ENCODE measurements at places on chromosomes 7 and 10.
A peak's percentile ranks its signal among the peaks of the same experiment; 100 is the strongest.

DNA sequence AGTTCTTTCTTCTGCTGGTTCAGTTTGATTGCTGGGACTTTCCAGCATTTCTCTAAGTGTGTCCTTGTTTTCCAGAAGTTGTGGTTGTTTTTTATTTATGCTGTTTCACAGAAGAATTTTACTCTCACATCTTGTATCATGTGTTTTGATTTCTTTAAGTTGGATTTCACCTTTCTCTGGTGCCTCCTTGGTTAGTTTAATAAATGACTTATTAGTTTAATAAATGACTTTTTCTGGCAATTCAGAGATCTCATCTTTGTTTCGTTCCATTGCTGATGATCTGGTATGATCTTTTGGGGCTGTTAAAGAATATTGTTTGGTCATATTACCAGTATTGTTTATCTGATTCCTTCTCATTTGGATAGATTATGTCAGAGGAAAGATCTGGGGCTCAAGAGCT, 59.8 kb upstream of the CYP2C9 start:
- no peak for DNase-seq

- no peak for DNase-seq
Observed at GRCh38 chr10:81104494-81104893, 566.8 kb downstream of the SH2D4B start.

GRCh38 chr7:2008936-2009540, 223.7 kb downstream of the MAD1L1 start:
- DNase-seq, result no peak

DNA sequence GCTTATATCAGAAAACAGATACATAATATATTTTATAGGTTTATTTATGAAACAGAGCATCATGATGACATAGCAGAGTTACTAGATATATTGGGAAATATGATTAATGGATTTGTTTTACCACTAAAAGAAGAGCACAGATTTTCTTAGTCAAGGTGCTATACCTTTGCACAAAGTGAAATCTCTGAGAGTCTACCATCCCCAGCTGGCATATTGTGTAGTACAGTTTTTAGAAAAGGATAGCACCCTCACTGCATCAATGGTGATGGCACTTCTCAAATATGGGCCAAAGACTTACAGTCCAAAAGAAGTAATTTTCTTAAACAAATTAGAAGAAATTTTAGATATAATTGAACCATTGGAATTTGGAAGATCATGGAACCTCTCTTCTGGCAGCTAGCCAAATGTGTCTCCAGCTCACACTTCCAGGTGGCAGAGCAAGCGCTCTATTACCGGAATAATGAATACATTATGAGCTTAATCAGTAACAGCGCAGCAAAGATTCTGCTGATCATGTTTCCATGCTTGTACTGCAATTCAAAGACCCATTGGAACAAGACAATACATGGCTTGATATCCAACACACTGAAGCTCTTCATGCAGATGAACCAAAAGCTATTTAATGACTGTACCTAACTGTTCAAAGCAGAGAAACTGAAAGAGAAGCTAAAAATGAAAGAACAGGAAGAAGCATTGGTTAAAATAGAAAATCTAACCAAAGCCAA, 21.9 kb upstream of the CREB3L2 start:
- DNase-seq, result no peak

- peak; percentile 75 for DNase-seq
Observed at GRCh38 chr10:90920986-90921666, at the start of gene ANKRD1. TSS of gene ANKRD1 (minus strand) at chr10:90921087. CDS start at chr10:90921027, 60 bp downstream.

DNA sequence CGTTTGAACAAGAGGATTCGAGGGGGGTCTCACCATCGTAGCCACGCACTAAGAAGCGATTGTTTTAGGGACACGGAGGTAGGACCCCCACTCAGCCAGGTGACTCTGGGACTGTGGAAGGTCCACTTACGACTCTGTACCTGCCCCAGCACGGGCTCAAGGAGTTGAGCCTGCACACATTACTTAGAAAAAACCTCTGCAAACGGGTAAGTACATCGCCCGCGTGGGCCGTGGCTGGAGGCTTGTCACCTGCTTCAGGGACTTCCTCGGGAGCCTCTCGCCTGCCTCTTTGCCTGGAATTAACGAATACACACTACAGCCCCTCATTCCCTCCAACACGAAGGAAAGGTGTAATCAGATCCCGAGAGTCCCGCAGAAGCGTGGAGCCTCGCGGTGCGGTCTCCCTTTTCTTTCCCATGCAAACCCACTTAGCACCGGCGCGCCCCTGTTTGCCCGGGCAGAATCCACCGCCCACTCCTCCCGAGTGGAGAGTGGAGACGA, 826 bp downstream of the PODXL start:
- DNase-seq, result no peak

GRCh38 chr7:157622000-157622399, 285.2 kb downstream of the DNAJB6 start:
- DNase-seq, result no peak

- no peak for DNase-seq
Observed at GRCh38 chr7:99041526-99041925, 102.4 kb downstream of the SMURF1 start.

GRCh38 chr10:75640803-75641202, 209.4 kb downstream of the LRMDA start:
- DNase-seq, result no peak

DNA sequence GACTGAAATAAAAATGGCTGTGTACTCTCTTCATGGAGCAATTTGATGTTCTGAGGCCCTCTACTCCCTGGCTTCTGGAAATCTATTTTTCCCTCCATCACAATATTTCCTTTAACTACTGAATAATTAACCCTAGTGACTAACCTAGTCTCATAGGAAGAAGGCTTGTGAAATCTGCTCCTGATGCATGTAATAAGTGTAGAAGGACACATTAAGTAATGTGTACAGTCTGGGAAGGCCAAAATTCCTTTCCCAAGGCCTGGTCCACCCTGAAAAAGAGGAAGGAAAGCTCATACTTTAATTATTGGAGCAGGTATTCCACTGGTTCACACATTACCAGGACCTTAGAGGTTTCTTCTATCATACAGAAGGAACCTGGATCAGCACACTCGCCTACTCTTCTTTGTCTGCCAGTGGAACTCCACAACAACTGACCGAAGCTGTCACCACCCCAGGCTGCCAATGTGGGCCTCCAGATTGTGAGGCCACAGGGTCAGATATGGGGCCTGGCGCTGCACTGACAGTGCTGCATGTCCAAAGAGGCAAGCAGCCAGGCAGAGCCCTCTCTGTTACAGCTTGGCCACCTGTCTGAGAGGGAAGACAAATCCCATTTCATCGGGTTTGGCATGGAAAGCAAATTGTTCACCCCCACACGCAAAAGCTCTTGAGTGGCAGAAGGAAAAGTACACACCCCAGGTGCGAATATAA, 54.4 kb upstream of the FAM133B start:
- peak; percentile 30 for DNase-seq

DNA sequence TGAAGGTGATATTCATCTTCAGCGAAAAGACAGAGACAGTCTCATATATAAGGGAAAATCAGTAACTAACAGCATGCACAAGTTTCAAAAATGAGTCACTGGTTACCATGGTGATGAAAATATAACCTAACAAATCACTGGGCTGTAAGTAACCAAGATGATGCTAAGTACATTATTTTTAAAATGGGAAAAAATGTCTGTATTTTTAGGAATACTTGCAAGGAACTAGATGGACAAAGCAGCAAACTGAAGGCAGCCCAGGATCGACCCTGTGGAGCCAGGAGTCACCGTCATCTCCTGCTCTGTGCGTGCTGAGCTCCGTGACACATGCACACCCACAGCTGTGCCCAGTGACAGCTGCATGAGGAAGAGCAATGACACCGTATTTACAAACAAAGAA, 137.3 kb downstream of the ELMO1 start:
- DNase-seq, result no peak

- no peak for DNase-seq
Observed at GRCh38 chr10:70967591-70968587, 79.5 kb upstream of the PCBD1 start.

GRCh38 chr10:86944907-86945306, 12.5 kb downstream of the MMRN2 start:
- no peak for DNase-seq

GRCh38 chr10:23951841-23952240, 257.1 kb upstream of the KIAA1217 start:
- no peak for DNase-seq

Measured in mammary epithelial cell (primary cell).